ENCODE measurements at places on chromosomes 5 and 9. TPM values are rescaled to one million over a fixed set of nuclear protein-coding genes. Genes with fewer than 3 reads are reported as not detected.

DNA sequence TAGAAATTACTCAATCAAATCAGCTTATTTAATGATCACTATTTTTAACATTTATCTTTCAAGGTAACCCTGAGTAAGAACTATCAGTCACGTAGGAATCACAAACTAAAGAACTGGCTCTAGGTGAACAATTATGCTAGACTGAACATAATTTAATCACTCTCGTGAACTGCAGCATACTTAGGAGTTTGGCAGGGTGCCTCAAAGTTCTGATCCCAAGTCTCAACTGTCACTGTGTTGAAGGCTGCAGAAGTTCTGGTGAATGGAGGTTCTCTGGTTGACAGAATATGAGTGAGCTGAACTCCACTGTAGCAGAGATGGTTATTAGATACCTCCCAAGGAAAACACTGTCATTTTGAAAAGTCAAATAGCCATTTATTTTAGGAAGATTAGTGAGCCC lies 89.1 kb downstream of the KLHL3 start:
- peak; percentile 59 for DNase-seq

GRCh38 chr9:131706608-131706970 lies 33.3 kb downstream of the RAPGEF1 start:
- no peak for DNase-seq

EFCAB9 gene
- total RNA-seq: not detected

SLC25A2 gene
- total RNA-seq: not detected

CTXN3 gene
- not detected for total RNA-seq

DNA sequence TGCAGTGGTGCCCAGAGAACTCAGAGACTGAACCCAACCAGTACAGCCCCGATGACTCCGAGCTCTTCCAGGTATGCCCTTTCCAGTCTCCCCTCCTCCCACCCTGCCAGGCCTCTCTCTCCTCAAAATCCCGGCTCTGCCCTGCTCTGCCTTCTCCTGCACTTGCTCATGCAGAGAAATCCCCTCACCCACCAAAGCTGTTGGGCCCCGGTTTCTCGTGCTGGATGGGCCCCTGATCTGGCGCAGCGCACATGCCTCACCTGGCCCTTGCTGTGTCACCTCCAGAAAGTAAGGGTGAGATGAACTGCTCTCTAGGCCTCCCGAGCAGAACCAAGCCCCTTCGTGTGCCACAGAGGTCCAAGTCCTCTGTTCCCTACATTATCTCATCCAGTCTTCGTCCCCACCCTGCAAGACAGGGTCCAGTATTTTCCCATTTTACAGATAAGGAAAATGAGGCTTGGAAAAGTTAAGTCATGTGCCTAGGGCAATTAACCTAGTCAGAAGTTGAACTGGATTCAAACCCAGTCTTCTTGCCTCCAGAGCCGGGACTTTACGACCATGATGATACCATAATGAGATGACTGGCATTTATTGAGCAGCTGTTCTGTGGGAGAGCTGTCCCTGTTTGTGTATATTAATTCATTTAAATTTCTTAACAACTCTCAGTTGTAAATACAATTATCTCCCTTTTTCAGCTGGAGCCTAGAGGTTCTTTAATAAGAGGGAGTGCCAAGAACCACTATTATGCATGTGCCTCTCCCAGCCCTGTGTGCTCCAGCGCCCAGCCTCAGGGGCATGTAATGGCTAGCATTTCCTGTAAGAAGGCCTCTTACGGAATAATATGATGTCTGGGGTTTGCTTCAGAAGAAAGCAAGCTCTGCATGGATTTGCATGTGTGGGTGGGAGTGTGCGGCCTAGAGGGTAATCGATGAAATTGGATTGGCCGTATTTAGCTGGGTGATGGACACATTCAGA lies 90.7 kb downstream of the PPARGC1B start:
- DNase-seq: no peak

- DNase-seq: no peak
Observed at GRCh38 chr5:136194576-136194975, 1.6 kb upstream of the SMIM32 start.

Data from thyroid gland (tissue), 4 donors.